Tibial nerve (tissue), 4 donors: ENCODE measurements at places on chromosomes 5 and 9. TPM values are rescaled to one million over a fixed set of nuclear protein-coding genes. Genes with fewer than 3 reads are reported as not detected.

The CCL21 gene
- total RNA-seq: 4.6 TPM

- H3K27me3 ChIP-seq: no peaks in the 10 kb centered on the region
- no peaks in the 10 kb centered on the region for H3K4me1 ChIP-seq
- H3K36me3 ChIP-seq: no peaks in the 10 kb centered on the region
Measured at GRCh38 chr9:104448036-104448435, 56.0 kb upstream of the OR13F1 start.

The CD14 gene
- total RNA-seq: 54.6 TPM

- DNase-seq: no peak
- no peaks in the 10 kb centered on the region for H3K36me3 ChIP-seq
- H3K4me1 ChIP-seq: no peaks in the 10 kb centered on the region
- no peaks in the 10 kb centered on the region for H3K27me3 ChIP-seq
- no peak overlapping the region for H3K27ac ChIP-seq
Measured at GRCh38 chr9:26809795-26810194, 82.8 kb downstream of the CAAP1 start.

The CETN3 gene
- total RNA-seq: 10.5 TPM

DNA sequence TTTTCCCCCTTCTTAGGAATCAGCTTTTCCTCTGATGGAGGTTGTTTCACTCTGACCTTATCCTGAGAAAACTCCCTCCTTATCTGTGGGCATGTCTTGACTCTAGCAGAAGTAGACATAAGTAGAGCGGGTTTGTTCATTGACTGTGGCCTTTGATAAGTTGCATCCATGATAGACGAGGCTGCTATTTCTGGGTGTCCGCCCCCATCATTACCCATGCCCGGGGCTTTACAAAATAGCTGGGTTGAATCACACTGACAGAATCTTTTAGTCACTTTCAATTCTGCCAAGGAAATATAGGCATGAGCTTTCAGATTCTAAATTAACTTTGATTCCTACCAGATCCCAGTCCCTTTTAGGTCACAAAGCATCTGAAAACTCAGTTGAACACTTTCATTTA lies 223.8 kb downstream of the SEC61B start:
- no peak overlapping the region for H3K27ac ChIP-seq
- no peak overlapping the region for H3K4me3 ChIP-seq
- H3K27me3 ChIP-seq: no peaks in the 10 kb centered on the region
- no peak for DNase-seq
- no peaks in the 10 kb centered on the region for H3K4me1 ChIP-seq

DNA sequence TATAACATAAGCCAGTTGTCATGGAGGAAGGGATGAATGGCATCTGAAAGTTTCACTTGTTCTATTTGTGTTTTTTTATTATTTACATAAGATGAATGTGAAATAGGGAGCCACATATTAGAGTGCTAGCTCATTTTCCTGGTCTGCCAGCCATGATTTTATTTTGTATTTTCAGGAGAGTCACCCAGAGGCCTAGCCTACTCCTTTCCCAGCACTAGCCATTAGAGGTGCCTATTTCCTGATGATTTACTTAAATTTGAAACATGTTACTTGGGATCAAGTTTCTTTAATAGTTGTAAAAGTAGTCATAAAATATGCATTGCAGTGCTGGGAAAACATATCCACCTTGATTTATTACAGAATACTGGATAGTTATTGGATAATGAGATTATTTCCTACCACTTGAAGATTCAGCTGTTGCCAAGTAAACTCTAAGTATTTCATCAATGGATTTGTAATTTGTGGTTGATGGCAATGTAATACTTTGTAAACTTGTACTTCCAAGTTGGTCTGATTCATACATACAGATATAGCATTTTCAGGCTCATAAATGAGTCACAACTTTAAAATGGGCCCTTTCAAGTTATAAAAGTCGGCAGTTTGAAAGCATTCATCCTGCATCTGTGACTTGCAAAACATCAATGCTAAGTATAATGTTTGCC lies 50.8 kb downstream of the KCNN2 start:
- no peaks in the 10 kb centered on the region for H3K36me3 ChIP-seq
- H3K4me3 ChIP-seq: no peak overlapping the region
- no peak for DNase-seq
- H3K27ac ChIP-seq: no peak overlapping the region

DNA sequence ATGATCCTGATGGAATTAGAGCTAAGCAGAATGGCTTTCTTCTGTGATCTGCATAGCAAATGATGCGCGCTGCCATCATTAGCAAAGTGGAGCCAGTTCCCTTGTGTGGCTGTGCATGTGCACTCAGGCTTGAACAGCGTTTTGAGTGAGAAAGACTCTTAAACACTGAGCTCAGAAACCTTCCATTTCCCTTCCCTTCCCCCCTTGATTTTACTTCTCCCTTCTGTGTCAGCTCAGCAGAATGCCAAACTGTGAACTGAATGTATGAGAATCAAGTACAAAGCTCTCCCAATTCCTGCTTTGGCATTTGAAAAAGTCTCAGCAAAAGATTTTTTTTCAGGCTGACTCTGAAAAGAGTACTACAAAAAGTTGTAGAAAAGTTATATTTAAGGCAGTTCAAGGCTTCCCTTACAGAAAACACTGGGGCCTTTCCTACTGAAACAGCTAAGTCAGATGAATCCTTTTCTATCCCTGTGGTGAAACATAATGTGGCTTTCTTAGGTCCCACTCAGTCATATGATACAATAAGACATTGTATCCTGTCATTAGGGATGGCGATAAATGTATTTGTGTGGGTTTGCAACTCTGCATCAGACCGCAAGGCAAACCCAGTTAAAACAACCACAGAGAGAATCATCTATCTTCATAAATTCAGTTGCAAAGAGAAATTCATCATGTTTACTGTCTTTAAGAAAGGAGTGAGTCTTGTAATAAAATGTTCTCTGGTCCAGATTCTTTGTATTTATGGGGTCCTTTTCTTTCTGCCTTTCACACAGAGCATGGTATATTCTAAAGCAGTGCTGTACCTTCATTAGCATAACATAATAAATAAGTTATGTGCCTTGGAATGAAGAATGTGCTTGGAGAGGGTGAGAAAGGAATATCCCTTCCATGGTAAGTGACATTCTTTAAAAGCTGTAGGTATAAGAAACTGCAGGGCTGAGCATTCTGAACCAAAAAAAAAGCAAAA lies 222.6 kb downstream of the CAAP1 start:
- H3K4me1 ChIP-seq: no peaks in the 10 kb centered on the region
- no peaks in the 10 kb centered on the region for H3K27me3 ChIP-seq
- H3K4me3 ChIP-seq: no peak overlapping the region
- H3K36me3 ChIP-seq: no peaks in the 10 kb centered on the region

The GHR gene
- 39.1 TPM for total RNA-seq

DNA sequence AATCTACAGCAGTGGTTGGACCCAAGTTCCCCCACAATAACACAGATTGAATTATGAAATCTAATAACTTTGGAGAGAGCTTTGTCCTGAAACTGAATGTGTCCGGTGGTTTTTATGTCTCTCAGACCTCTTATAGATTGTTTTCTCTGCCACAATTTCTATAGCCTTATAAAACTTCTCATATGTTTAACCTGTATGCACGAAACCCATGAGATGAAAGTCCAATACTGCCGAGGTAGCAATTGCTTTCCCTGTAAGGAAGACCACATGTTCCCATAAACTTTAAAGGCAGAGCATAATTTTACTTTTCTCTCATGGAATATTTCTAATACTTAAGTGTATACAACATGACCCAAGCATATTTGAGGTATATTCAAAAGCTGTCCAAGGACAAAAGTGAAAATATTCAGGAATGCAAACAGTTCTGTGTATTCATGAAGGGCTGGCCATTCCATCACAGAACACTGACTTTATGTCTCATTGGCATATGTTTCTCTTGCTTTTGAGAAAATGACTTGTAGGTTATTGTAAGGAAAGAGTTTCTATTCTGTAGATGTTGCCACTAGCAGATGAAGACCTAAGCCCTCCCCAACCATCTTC lies 94.4 kb upstream of the TLE4 start:
- no peaks in the 10 kb centered on the region for H3K36me3 ChIP-seq
- H3K27ac ChIP-seq: no peak overlapping the region
- no peak overlapping the region for H3K4me3 ChIP-seq
- no peak for DNase-seq
- H3K4me1 ChIP-seq: no peaks in the 10 kb centered on the region
- no peaks in the 10 kb centered on the region for H3K27me3 ChIP-seq

DNA sequence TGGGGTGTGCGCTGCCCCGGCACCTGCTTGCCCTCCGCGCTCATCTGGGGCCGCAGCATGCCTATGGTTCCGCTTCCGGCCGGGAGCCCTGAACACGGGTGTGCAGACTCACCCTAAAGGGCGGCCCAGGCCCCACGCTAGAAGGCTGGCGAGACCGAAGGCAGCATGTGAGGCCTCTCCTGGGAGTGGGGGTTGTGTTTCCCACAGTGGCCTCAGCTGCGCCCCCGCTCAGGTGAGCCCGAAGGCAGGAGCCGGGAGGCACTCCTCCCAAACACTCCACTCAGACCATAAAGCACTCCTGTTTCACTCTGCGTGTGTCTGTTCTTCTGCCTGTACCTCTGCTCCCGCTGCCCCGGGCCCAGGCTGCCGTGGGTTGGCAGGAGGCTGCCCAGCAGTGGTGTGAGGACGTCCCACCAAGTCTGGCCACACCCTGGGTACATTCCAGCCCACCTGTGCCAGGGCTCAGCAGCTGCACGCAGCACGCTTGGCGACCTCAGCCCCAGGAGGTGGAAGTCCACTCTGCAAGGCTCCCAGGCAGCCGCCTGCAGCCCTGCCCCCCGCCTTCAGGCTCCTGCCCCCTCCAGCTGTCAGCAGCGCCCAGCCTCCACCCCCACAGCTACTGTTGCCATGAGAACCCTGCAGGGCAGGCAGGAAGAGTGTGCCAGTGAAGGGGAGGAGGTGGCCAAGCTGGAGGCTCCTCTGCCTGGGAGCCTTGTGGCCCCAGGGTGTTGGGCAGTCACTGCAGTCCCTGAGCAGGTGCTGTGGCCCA lies 1.2 kb upstream of the AJM1 start:
- DNase-seq: no peak
- peak overlapping the region; percentile 50 for H3K27ac ChIP-seq
- H3K27me3 ChIP-seq: peaks cover 27% of the 10 kb centered on the region
- H3K4me3 ChIP-seq: no peak overlapping the region

GRCh38 chr5:87541033-87541432 lies 128.3 kb upstream of the CCNH start:
- no peak overlapping the region for H3K4me3 ChIP-seq
- H3K27me3 ChIP-seq: no peaks in the 10 kb centered on the region
- H3K36me3 ChIP-seq: no peaks in the 10 kb centered on the region
- DNase-seq: peak; percentile 52

- DNase-seq: peak; percentile 28
- H3K27me3 ChIP-seq: no peaks in the 10 kb centered on the region
- H3K27ac ChIP-seq: peak overlapping the region; percentile 55
- H3K4me1 ChIP-seq: no peaks in the 10 kb centered on the region
- H3K4me3 ChIP-seq: no peak overlapping the region
Measured at GRCh38 chr9:88747768-88748167, 212.8 kb downstream of the NXNL2 start.

The FOXD4L6 gene
- total RNA-seq: not detected

GRCh38 chr5:96151891-96152290 lies 190.2 kb upstream of the ELL2 start:
- no peak overlapping the region for H3K4me3 ChIP-seq
- no peaks in the 10 kb centered on the region for H3K36me3 ChIP-seq
- H3K4me1 ChIP-seq: no peaks in the 10 kb centered on the region
- no peak overlapping the region for H3K27ac ChIP-seq
- no peaks in the 10 kb centered on the region for H3K27me3 ChIP-seq

GRCh38 chr9:97109194-97109811 lies 70.4 kb upstream of the CTSV start:
- H3K27me3 ChIP-seq: no peaks in the 10 kb centered on the region
- no peaks in the 10 kb centered on the region for H3K4me1 ChIP-seq
- no peaks in the 10 kb centered on the region for H3K36me3 ChIP-seq
- H3K27ac ChIP-seq: no peak overlapping the region
- DNase-seq: peak; percentile 9
- H3K4me3 ChIP-seq: no peak overlapping the region
